HuH-7.5 (cell line): ENCODE measurements at places on chromosomes 1 and 21.

- DNase-seq = no peak
These were observed 22.7 kb upstream of the ACTL8 start for GRCh38 chr1:17732475-17732874.

- DNase-seq = no peak
These were observed 1.8 kb upstream of the WLS start for GRCh38 chr1:68234094-68234493.

DNA sequence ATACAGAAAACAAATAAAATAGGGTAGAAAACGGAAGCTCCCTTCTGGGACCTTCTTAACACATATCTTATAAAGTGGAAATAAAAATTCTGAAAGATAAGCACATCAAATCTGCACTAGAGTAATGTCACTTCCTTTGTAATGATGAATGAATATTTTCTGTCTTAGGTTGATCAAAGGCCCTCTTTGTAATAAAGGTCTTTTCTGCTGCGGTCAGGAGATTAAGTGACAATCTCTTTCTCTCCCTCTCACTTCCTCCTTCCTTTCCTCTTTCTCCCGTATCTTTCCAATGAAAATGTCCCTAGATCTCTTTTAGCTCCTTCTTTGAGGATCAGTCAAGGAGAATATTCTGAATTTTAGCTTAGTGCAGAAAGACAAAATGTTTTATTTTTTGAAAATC is 33.8 kb downstream of the TMCO1 start:
- no peak for DNase-seq

- no peak for DNase-seq
These were observed 10.5 kb upstream of the BACH1 start for GRCh38 chr21:29288239-29288638.

DNA sequence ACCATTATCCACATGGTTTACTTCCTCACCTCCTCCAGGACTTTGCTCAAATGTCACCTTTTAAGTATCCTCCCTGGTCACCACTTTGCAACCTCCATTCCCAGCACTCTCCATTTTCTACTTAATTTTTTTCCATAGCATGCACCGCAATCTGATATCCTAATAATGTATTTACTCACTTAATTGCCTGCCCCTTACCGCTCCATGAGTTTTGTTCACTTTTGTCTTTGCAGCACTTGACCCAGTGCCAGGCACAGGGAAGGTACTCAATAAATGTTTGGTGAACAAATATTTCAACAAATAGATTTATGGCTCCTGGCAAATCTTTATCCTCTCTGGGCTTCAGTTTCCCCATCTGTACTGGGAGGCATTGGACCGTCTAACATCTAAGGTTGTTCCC is 53.6 kb downstream of the UBE2T start:
- DNase-seq = no peak

GRCh38 chr1:66182551-66183178 is 351.3 kb upstream of the SGIP1 start:
- DNase-seq = no peak
